ENCODE measurements at places on chromosomes 1 and 21.

DNA sequence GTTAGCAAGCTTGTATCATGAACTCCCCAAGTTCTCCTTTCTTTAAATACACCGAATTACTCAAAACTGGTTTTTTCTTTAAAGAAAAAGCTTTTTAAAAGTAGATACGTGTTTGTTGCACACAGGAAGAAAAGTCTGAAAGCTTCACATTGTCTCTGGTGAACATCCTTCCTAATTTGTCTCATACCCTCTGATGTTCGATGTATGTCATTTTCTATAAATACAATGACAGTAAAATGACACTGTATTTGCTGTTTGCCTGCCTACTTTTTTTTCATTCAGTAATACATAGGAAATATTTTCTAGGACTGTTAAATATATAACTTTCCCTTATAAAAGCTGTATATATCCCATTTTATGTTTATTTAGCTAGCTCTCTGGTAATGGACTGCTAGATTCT is 153.9 kb downstream of the GALNT2 start:
- no peak for DNase-seq

DNA sequence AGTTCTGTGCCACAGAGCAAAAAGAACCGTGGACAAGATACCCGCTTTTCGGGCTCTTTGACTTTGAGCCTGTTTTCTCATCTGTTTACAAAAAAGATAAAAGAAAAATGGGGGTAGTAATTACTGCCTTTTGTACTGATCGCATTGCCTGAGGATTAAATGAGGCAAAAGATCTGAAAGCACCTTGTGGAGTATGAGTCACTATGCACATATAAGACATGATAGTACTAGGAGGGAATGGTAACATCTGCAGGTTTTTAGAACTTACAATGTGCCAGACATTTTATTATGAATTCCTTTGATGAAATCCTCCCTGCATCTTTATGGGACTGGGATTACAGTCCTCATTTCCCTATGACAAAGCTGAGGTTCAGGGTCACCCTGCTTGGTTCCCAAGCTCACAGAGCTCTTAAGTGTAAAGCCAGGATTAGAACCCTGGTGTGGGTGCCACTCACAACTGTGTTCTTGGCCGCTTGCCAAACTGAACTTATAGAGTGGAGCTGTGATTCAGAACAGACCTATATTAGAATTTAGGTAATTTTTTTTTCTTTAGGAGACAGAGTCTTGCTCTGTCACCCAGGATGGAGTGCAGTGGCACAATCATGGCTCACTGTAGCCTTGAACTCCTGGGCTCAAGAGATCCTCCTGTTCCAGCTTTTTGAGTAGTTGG is 1.8 kb downstream of the DISC1 start:
- DNase-seq, result peak; percentile 43

DNA sequence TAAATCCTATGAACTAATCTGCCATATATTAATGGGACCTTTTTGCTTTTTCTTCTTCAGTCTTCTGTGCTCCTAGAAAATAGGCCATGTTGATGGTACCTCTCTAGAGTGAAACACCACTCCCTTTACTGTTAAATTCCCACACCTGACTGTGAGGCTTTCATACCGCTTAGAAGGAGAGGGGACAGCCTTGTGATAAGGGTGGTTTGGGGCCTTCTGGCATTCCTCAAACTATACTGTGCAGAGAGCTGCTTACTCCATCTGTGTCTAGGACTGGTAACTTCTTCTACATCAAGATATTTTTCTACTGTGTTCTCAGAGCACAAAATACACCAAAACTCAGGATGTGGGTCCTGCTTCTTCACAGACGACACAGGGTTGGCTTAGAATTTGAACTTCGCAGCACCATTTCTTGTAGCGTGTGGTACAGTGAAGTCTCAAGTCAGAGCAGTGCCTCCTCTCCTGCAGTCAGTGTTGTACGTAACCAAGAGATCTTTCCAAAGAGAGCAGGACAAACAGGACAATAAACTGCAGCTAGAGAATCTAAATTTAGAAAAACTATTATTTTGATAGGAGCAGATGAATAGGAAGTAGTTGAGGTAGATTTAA is 43.8 kb downstream of the MACO1 start:
- DNase-seq, result peak; percentile 30

DNA sequence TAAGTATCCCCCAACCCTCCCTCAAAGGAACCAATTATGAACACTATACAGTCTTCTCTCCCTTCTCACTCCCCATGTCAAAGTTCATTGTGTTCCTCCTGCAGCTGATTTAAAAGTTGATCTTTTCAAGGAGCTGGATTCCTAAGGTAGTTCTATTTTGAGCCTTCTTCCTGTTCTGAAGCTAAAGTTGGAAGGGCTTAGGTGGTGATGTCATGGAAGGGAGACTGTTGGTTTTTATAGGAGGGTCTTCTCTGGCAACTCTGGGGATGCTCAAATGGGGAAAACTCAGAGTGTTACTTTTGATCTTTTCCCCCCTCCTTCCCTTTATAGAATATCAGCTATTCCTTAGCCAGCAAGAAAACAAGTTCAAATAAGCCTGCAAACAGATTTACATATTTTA is 83.0 kb upstream of the AK4 start:
- no peak for DNase-seq

DNA sequence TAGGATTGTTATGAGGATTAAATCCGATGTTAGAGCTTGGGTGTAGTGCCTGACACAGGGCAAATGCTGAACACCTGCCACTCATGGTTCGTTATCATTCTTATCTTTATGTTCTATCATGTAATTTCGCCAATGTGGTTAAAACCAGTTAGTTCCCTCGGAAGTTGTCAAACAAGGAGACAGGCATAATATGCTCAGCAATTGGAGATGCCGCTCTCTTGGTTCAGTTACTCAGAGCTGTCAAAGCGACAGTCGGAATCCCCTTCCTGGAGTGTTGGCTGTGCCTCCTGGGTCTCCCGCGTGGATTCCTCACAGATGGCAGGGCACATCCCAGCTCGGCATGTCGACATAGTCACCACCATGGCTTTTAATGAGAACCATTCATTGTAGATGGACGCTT is 192.2 kb downstream of the ROR1 start:
- DNase-seq, result no peak

DNA sequence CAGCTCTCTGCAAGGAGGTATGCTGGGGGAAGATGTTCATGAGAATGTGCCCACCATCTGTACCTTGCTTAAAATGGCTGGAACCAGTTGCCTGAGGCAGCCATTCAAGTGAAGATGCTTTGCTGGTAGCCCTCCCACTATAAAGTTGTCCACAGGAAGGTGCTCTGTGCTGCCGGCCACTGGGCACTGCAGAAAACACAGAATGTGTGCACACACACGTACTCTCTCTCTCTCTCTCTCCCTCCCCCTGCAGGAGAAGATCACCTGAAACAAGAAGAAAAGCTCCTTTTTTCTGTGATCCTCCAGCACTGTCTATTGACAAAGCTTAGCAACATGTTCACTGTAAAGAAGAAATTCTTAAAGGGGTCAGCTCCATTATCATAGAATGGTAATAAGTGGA is 134.8 kb downstream of the PIGK start:
- DNase-seq, result no peak

DNA sequence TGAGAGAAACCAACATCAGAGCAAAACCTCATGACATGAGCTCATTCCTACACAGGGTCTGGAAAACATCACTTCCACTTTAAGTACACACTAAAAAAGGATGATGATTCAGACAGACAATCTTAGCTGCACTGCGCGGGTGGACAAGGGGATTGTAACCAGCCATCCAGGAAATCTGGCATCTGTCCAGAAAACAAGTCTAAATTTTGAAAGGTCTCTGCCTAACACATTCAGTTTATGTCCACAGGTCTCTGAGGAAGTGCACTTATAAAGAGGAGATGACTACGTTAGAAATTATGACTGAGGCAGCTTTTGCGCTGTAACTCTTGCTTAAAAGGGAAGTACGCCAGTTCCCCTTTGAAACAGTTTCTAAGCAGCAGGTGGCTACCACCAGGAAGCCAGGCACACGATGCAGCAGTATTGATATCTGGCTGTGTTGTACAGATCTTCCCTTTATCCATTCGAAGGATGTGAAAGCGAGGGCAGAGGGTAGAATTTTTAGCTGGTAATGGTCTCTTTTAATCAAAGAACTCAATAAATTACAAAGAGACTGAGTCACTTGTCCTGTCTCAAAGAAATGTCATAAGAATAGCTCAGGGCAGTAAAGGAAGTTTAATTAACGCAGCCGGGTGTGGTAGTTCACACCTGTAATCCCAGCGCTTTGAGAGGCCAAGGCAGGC is 128.0 kb downstream of the SETD4 start:
- peak; percentile 21 for DNase-seq

DNA sequence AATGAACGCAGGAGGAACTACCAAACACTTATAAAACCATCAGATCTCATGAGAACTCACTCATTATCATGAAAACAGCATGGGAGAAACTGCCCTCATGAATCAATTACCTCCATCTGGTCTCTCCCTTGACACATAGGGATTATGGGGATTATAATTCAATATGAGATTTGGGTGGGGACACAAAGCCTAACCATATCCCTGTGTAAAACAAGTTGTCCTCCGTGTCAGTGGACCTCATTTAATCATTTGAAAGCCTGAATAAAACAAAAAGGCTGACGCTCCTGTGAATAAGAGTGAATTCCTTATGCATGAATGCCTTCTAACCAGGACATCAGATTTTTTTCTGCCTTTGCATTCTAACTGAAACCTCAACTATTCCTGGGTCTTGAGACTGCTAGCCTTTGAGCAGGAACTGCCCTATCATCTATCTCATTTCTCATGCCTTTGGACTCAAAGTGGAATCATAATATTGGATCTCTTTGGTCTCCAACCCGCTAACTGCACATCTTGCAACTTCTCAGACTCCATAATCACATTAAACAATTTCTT is 648.8 kb downstream of the ADGRL2 start:
- DNase-seq, result no peak

DNA sequence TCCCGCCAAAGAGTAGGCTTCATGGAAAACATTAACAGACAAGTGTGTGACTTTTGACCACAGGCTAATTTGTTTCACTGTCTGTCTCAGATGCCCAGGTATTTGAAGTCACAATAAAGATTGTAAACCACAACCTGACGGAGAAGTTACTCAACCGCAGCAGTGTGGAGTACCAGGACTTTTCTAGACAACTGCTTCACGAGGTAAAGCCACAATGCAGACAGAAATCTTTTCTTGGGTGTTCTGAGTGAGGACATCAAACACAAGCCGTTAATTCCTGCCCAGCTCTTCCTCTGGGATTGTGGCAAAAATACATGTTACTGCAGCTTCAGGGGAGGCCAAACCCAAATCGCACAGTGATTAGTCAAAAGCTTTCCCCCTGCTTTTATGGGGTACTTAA is 31.0 kb downstream of the UMODL1 start:
- DNase-seq, result no peak

- DNase-seq, result no peak
Measured at GRCh38 chr1:27071049-27071416, 58.4 kb upstream of the TENT5B start.

DNA sequence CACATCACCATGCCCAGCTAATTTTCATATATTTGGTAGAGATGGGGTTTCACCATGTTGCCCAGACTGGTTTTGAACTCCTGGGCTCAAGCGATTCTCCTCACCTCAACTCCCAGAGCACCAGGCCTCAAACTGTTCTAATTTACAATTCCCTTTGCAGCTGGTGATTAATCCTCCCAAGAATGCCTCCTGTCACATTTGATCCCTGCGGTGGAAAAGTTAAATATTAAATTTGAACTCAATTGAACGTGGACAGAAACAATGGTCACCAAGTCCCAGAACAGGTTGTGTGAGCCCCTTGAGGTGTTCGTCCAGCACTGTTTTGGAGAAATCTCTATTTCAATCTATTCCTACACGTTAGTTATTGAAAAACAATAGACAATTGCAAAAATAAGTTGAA is 2.0 kb upstream of the ANKRD35 start:
- no peak for DNase-seq

DNA sequence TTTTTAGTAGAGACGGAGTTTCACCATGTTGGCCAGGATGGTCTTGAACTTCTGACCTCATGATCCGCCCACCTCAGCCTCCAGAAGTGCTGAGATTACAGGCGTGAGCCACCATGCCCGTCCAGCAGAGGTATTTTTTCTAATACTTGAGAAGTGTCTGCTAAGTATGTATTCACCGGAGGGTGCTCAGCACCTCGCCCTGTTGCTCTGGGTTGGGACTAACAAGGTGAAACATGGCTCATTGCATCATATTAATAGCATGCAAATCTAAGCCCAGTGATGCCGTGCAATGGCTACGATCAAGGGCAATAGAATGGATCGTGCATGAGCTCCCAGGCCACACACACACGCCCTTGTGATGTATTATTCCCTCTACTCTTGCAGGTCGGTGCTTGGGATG is 68.7 kb downstream of the PDE9A start:
- DNase-seq, result no peak

- no peak for DNase-seq
Measured at GRCh38 chr1:212649020-212649419, 40.5 kb downstream of the ATF3 start.

DNA sequence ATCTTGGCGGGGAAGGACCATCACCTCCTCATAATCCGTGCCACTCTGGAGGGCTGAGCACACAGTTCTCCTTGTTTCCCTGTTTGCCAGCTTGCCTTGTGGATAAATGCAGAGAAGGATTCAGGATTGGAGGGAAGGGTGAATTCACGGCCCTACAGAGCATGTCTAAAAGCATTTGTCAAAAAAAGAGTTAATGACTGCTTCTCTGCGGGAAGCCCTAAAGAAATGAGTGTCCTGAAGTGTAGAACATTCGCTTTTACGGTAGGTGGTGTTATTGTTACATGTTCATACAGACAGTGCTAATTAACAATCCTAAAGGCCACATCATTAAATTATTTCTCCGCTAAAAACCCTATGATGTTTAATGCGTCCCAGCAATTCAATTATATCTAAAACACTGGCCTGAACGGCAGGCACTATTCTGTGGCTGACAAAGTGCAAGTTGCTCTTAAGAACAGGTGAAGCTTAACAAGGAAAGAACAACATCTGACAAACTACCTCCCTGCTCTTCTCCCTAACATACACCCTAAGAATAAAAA is 112.3 kb upstream of the NFIA start:
- no peak for DNase-seq

DNA sequence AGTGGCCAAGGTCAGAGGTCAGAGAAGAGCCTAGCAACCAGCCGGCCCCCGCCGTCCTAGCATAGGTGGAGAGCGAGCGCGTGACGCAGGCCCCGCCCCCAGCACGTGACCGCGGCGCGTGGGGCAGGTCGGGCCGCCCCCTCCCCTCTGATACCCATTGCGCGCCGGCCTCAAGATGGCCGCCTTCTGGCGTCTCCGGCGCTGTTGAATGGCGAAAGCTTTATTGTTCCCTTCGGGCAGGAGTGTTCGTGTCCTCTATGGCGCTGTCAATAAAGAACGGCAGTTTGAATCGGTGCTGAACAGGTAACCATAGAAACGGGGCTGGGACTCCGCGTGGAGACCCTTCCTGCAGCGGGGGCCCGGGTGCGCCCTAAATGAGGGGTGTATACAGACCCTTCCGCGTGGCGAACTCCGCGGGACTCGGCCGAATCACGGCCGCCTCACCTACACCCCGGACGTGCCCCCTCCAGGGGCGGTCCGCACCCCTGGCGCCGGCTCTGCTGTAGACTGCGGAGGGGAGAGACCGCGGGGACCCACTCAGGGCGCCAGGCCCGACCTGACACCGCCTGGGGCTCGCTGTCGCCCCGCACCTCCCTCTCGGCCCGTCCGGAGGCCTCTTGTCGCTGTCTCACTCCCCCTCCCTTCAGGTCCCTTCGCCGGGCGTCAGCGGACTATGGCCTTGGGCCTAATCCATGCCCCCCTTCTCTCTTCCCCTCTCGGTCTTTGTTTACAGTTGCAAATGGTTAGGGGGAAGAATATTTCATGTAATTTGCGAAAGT is at the start of gene ZBTB40:
Gene ZBTB40 (plus strand): TSS at position 150 of the 779 bp plus-strand sequence. CDS start 38,098 bp downstream, outside the sequence.
- DNase-seq, result peak; percentile 93

Measured in CD4-positive, alpha-beta T cell treated with Interleukin-6 at 100 ng/mL for 8 hours (primary cell).